Hematopoietic multipotent progenitor cell treated with erythropoietin and hydrocortisone succinate and interleukin-3 and kit ligand, for 4 days (in vitro differentiated cells): ENCODE measurements at places on chromosomes 13 and 19.
A peak's percentile ranks its signal among the peaks of the same experiment; 100 is the strongest.

DNA sequence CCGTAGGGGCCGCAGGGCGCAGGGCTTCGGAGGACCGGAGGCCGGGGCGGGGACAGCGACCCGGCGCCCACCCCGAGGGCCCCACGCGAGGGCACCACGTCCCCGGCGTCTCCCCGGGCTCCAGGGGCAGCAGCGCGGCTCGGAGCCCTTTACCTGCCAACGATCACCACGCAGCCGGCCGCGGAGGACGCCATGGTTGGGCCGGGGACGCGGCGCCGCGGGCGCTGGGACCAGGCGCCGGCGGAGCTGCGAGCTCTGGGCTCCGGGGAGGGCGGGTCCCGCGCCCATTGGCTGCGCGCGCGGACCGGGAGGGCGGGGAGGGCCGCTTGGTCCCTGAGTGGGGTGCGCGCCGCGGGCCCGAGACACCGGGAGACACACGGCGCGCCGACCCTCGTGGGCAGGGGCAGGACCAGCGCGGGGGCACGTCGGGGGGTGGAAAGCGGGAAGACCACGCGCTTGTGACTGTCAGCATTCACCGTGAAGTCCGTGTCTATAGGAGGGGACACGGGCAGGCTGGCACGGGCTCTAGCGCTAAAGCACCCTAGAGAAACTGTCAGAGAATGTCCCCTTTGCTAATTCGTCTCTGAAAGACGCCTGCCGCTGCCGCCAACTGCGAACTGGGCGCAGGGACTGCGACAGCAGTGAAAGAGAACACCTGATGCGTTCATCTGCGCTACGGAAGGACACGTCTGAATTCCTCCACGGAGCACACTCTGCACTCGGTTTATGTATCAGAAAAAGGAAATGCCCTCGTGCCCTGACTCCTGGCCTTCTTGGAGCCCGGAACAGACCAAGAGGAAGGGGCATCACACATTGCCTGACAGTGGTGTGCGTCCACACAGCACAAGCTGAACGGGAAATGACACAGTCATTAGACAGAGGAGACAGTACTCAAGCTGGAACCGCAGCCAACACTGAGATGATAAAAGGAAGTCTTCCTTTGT is at the start of gene CRYL1:
TSS of gene CRYL1 (minus strand) at position 257 of the 944 bp plus-strand sequence. CDS start at position 194, 63 bp downstream.
- DNase-seq: peak; percentile 86

DNA sequence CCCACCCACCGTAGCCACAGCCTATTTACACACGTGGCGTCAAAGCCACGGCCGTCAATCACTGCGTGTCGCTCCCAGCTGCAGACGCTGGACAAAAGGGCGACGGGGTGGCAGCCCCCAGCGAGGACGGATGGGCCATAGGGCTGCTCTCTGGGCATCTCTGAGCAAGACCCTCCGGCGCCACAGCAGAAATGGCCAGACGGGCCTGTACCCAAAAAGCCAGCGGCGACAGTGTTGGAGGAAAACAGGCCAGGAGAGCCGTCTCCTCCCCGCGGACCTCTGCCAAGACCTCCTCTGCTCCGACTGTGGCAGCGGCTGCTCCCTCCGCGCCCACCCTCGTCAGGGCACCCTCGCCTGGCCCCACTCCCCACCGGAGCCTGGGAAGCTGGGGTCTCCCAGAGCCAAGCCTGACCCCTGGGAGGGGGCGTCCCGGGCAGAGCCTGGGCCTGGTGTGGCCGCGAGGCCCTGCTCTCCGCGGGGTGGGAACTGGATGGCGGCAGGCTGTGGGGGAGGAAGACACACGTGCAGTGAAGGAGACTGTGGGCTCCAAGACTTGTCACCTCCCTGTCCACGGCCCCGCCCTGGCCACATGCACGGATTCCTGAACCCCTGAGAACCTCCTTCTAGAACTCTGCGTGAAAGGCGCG is 2.7 kb downstream of the C2CD4C start:
- no peak for DNase-seq

DNA sequence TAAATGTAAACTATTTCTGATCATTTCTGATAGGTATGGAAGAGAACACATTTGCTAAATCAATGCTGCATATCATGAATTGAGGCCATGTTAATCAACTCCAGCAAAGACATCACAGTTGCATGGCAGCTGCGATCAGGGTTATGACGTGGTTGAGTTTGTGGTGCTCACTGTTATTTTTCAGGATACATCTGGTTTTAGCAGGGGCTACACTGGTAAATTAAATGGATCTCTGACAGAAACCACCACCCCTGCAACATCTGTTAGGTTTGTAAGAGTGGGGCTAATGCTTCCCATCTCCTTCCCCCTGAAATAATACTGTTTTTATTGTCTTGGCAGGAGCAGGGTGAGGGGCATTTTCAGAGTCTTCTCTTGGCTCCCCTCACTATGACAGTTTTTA is 444.4 kb upstream of the ZNF507 start:
- peak; percentile 4 for DNase-seq

DNA sequence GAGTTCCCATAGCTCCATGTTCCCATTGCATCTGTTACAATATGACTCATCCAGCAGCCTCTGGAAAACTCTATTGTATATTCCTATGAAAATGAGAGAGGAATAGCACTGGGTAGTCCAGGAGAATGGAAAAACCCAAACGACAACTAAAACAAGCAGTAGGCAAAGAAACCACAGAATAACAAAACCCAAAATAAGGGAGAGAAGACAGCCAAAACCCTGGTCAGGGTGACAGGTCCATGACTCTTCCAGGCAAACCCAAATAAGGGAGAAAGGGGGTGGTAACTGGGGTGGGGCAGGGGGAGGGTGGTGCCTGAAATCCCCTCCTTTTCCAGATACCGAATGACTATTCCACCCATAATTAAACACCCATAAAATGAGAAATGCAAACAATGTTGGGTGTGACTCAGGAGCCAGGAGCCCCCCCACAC is 4.0 kb upstream of the ZNF8 start:
- no peak for DNase-seq

DNA sequence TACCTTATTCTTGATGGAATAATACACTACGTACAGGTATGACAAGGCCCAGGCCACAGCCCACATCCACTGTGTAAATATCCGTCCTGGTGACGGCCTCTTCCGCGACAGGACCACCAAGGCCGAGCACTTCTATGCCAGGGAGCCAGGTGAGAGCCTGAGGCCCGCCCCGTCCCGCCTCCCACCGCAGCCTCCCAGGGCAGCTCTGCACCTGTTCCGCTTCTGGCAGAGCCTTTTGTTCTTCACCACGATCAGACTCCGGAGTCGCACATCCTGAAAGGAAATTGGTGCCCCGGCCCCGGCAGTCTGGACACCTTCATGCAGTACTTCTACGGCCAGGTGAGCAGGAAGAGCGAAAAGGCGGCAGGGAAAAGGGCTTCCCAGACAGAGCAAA is 10.6 kb upstream of the ZNF358 start:
- DNase-seq: no peak

- no peak for DNase-seq
Observed at GRCh38 chr19:5563935-5564612, 3.7 kb downstream of the TINCR start.

DNA sequence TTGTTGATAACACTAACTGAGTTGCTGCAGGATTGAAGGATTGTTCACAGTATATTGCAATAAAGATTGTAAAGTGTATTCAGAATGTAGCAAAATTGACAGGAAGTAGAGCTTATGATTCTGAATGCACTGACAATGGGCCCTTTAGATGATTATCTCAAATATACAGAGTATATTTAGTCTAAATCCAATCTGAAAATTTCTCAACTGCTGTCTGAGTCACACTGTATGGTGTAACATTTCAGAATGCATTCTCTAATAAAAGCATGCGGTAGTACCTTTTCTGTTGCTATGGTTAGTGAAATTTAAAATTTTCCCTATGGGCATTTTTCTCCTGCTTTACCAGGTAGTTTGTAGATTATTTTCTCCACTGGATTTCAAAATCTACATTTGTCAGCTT is 365.2 kb downstream of the PCDH17 start:
- no peak for DNase-seq

GRCh38 chr13:81927347-81927746 is 1586.4 kb upstream of the SPRY2 start:
- DNase-seq: peak; percentile 4

GRCh38 chr19:18975869-18976268 is 34.9 kb upstream of the HOMER3 start:
- DNase-seq: no peak

- no peak for DNase-seq
Observed at GRCh38 chr13:74979703-74980102, 502.3 kb downstream of the TBC1D4 start.

- DNase-seq: no peak
Observed at GRCh38 chr13:111861766-111862366, 205.1 kb upstream of the SOX1 start.

DNA sequence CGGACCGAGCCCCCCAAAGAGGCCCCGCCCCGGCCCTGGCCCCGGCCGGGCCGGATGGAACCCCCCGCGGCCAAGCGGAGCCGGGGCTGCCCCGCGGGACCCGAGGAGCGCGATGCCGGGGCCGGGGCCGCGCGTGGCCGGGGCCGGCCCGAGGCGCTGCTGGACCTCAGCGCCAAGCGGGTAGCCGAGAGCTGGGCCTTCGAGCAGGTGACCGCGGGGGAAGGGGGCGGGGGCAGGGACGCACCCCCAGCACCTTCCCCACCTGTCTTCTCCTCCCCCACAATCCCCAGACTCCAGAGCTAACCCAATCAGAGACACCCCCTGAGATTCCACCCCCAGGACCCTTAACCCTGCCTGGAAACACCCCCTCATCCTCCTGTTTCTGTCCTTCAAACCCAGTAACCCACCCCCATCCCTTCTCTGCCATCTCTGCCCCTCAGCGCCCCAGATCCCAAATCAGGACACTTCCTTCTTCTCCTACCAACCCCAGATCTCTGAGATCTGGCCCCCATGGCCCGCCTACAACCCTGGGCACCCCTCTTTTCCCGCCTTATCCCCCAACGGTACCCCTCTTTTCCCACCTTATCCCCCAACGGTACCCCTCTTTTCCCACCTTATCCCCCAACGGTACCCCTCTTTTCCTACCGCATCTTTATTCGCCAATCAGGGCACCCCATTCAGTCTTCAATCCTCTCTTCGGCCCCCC is 505 bp downstream of the ZSWIM4 start:
- no peak for DNase-seq

DNA sequence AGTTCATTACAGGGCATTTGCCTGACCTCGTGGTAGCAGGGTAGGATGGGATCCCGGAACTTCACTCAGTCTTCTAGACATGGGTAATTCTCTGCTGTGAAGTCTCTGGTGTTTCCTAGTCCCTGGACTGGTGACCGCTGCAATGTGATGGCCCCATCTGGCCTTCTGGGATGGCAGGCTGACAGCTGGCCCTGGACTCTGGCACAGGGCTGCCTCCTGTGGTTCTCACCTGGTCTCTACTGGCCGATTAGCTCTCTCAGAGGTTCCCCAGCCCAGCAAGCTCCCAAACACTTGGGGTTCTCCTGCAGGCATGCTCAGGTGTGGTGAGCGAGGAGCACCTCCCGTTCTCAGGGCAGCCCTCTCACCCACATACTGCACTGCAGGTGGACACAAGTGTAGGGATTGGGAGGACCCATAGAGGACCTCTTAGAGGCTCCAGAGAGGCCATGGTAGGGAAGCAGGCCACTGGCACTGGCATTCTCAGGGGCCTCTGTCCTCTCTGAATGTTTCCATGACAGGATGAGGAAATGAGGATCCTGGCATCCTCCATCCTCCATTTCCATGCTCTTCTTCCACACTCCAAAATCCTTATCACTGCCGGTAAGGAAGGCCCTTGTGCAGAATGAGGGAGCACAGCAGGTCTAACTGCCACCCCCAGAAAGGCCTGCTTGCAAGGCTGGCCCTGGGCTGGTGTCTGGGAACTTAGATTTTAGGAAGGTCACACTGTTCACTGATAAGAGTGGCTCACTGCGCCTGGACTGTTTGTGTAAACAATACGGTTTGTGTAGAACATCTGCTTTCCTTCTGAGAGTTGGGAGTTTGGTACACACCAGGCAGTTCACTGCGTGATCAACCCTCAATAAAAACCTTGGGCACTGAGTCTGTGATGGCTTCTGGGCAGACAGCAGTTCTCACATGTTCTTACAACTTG is 31.5 kb upstream of the FARP1 start:
- no peak for DNase-seq

DNA sequence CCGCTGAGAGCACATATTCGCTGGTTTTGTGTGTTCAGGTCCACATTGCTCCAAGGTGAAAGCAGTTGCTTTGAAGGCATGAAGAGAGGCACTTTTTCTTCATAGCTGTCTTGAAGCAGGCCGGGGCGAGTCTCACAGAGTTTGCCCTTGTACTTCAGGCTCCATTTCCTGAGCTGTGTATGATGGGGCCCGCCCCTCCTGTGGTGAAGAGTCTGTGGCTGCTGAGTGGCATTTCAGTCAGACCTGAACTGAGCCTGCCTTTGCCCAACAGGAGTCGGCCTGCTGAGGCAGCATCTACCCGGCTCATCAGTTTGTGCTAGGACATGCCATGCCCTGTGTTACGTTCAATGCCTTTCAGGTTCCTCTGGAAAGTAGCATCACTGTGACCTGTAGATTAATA is 44.4 kb upstream of the C1QTNF9 start:
- DNase-seq: peak; percentile 76

DNA sequence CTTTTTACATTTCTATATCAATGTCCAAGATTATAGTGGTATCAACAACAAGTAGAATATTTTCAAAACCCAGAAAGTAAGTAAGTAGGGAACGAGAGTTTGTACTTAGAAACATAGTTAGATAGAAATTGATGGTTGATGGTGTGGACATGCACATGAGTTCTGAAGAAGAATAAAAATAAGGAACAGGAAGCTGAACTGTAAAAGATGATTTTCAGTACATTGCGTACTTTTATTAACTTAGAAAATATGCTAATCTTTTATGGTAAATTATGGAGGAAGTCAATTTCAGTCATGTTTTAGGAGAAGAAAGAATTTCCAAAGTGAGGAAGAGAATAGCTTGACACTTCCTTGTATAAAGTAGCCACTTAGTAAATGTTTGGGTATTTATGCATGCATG is 12.3 kb upstream of the GPR18 start:
- DNase-seq: peak; percentile 38

GRCh38 chr19:5808120-5808816 is 3.4 kb downstream of the NRTN start:
- no peak for DNase-seq

GRCh38 chr19:29517412-29517811 is 8.4 kb upstream of the VSTM2B start:
- DNase-seq: no peak

GRCh38 chr19:36819130-36819630 is 19.0 kb downstream of the ZNF790 start:
- DNase-seq: peak; percentile 11

- DNase-seq: peak; percentile 28
Observed at GRCh38 chr19:6313398-6313969, 19.9 kb downstream of the ACER1 start.

GRCh38 chr13:105037110-105037509 is 1498.4 kb downstream of the EFNB2 start:
- no peak for DNase-seq

DNA sequence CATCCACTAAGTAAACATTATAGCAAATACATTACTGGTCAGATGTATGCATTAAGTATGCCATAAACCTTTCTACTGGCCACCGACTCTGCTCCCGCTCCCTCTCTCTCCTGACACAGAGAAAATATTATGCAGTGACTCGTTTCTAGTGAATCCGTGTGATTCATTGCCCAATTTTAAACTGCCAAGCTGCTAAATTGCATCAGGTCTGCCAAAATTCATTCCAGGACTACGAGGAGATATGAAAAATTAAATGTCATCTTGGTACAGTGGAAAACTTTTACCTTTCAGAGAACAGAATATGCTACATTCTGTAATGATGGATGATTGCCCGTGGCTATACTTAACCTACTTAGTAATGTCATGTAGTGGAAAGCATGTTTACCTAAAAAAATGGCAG is 368.8 kb upstream of the TSHZ3 start:
- DNase-seq: no peak
